ENCODE measurements at places on chromosomes 7 and 10.

DNA sequence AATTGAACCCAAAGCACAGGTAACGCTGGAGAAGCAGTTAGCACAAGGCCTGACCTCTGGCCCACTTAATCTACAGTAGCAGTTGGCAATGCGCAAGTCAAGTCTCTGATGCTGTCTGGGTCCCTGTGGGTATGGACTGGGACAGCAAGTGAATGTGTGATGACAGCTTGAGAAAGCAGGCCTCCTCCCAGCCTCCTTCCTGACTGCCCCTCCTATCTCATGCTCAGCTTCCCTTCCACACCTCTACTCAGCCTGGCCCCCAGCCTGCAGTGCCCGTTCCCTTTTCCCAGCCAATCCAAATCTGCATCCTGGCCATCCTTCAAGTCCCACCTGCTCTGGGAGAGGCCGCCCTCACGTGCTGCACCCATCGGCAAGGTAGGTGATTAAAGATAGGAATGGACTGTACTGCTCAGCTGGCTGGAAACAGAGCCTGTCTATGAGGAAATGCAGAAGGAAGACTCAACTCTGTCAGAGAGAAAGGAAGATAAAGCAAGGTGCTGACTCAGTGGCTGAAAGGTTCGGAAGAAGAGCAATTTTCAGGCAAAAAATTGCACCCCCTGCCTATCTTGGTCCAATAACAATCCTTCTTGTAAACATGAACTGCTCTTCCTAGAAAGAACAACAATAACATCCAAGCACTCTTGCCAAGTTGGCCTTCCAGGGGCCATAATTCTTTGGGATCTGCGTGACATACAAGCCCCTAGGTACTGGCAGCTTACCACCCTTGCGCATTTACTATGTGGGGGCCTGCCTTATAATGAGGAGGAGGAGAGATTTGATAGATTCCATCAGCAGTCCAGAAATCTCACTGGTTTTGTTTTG lies 16.6 kb upstream of the FGFR2 start:
- no peak for DNase-seq

DNA sequence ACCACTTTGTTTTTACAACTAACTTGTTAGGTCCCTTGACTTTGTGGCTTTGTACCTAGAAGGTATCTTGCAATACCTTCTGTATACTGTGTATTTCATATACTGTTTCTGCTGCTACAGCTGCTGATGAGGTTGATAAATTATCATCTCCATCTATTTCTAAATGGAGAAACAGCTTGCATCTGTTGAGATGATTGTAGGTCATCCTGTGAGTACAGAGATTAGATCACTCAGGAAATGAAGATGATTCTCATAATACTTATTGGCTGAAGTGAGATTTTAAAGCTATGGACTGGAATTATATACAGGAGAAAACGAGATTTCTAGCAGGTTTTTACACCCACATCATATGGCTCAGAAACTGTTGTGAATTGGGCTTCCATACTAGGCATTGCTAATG lies 280.5 kb downstream of the KCND2 start:
- DNase-seq: no peak

- DNase-seq: no peak
Measured at GRCh38 chr7:137993395-137993743, 8.5 kb downstream of the CREB3L2 start.

DNA sequence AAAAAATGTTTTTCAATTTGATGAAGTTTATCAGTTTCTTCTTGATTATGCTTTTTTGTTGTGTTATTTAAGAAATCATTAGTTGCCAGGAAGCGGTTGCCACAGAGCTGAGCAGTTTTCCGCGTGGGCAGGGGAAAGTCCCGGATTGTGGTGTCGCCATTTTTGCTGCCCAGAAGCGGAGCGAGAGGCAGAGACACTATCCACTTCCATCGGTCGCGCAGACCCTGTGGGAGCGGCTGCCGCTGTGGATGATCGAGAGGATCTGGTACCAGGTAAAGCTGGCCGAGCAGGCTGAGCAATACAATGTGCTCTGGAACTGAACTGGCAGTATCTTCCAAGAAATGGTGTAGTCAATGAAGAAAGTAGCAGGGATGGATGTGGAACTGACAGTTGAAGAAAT lies 119.8 kb downstream of the ZNF736 start:
- DNase-seq: no peak

GRCh38 chr10:45144326-45145070 lies 143.8 kb downstream of the ZNF22 start:
- DNase-seq: no peak

DNA sequence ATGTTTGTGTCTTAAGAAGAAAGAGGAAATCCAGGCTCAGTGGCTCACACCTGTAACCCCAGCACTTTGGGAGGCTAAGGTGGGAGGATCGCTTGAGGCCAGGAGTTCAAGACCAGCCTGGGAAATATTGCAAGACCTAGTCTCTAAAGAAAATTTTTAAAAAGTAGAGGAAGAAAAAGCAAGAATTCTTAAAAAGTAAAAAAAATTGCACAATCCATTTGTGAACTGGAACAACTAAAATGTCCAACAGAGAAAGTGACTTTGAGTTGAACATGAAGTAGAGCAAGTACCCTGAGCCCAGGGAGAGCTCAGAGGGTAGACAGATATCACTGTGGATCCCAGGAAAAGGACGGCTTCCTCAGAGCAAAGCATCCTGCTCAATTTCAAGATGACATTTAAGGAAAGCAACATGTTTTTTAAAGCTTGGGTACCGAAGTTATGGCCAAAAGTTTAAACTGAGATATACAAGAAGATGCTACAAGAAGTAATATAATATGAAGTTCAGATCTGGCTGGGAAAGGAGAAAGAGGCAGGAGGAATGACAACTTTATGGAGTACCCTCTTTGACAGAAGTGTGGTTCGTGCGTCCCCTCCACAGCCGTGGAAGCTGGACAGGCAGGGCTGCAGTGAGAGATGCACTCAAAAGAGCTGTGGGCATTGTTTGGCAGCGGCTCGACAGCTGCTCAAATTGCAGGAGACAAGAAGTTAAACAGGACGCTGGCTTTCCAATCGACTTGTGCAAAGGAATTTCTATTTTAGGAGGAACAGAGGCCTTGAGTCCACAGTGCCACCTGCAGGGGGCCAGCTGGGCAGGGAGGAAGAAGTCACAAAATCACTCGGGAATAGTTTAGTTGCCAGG lies 201.3 kb downstream of the JCAD start:
- peak; percentile 26 for DNase-seq

DNA sequence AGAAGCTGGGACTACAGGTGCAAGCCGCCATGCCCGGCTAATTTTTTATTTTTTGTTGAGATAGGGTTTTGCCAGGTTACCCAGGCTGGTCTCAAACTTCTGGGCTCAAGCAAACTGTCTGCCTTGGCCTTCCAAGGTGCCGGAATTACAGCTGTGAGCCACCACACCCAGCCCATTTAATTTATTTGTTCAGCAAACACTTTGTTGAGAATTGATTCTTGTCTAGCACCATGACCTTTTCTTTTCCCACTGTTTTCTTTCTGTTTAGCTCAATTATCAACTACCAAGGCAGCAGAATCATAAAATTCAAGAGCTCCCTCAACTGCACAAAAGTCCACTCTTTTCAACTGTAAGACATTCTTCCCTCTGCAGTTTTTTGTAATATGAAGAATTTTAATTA lies 47.8 kb upstream of the PARD3 start:
- DNase-seq: no peak

GRCh38 chr10:46237815-46238510 lies 48.8 kb upstream of the ANTXRL start:
- DNase-seq: no peak

DNA sequence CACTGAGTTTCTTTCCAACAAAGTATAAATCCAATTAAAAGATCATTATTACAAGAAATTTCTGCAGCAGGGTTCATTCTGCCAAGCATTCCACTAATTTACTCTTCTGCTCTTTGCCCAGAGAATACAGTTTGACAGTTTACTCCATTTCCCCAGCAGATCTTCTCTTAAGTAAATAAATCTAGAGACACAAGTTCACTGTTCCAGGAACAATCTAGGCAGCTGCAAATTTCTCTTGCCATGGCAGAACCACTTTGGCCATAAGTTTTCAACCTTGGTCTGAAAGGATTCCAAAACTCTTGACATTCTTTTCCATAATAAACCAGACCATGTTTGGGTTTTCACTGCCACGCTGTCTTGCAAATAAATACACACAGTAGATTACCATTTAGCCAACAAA lies 11.5 kb downstream of the RGS10 start:
- no peak for DNase-seq

DNA sequence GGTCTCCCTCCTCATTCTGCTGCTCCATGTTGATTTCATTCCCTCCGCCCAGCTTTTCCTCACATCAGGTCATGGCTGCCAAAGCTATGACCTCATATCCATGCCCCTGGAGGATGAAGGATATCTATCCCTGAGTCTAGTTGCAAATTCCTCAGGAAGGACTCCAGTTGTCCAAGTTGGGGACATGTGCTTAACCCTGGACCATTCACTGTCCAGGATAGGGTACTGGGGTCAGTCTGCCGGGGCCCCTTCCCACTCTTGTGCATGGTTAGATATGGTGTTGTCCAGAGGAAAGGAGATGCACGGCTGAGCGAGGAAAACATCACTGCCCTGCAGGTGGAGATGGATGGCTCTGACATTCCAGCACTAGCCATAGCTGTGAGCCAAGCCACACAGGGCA lies 51.9 kb upstream of the COMTD1 start:
- no peak for DNase-seq

All from BE2C (cell line).